ENCODE measurements at places on chromosomes 2 and 18.

GRCh38 chr18:62588217-62588616, 65.4 kb downstream of the ZCCHC2 start:
- DNase-seq = no peak

GRCh38 chr2:237662671-237663093, 35.3 kb downstream of the LRRFIP1 start:
- DNase-seq = no peak

DNA sequence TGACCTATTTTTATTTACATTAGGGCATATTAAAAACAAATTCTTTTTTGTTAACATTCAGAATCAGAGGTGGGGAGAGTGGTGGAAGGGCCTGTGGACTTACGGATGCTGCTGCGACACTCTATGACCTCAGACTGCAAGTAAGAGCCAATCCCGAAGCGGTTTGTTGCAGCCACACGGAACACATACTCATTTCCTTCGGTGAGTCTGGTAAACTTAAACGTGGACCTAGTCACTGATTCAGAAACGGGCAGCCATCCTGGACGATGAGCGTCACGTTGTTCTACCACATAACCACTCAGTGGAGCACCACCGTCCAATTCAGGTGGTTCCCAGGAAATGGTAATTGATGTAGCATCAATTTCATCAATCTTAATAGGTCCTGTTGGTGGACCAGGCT, 61.9 kb downstream of the PLEKHA3 start:
- no peak for DNase-seq

- DNase-seq = no peak
These were observed at the start of gene RAB31 for GRCh38 chr18:9708057-9708433. TSS of gene RAB31 (plus strand) at chr18:9708301. CDS start at chr18:9708406, 105 bp downstream.

Measured in brain pericyte (primary cell).